CD4-positive, alpha-beta T cell treated with Interleukin-6 for 4 hours (primary cell): ENCODE measurements at places on chromosomes 12 and 14.

GRCh38 chr12:39505023-39505422 lies 62.1 kb upstream of the KIF21A start:
- DNase-seq = no peak

DNA sequence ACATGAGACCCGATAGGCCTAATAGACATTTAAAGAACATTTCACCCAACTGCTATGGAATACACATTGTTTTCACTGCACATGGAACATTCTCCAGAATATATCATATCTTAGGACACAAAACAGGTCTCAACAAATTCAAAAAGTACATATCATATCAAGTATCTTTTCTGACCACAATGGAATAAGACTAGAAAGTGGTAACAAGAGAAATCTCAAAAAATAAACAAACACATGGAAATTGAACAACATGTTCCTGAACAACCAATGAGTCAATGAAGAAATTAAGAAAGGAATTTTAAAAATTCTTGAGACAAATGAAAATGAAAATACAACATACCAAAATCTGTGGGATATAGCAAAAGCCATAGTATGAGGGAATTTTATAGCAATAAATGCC lies 208.1 kb downstream of the PTPRO start:
- no peak for DNase-seq

DNA sequence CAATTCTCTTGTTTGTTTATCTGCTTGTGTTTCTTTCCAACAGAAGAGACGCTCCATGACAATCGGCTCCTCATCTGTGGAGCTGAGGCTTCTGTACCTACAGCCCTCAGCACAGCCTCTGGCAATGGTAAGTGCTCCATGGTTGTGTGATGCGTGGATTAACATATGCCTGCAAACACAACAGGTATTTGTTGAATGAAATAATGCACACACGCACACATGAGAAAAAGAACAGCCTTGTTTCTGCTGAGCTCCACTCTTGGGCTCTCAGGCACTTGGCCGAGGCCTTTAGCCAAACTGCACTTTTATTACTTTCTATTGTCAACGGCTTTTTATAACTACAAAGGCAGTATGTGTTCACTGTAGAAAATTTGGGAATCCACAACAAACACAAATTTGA lies 120.4 kb upstream of the TMCC3 start:
- no peak for DNase-seq

DNA sequence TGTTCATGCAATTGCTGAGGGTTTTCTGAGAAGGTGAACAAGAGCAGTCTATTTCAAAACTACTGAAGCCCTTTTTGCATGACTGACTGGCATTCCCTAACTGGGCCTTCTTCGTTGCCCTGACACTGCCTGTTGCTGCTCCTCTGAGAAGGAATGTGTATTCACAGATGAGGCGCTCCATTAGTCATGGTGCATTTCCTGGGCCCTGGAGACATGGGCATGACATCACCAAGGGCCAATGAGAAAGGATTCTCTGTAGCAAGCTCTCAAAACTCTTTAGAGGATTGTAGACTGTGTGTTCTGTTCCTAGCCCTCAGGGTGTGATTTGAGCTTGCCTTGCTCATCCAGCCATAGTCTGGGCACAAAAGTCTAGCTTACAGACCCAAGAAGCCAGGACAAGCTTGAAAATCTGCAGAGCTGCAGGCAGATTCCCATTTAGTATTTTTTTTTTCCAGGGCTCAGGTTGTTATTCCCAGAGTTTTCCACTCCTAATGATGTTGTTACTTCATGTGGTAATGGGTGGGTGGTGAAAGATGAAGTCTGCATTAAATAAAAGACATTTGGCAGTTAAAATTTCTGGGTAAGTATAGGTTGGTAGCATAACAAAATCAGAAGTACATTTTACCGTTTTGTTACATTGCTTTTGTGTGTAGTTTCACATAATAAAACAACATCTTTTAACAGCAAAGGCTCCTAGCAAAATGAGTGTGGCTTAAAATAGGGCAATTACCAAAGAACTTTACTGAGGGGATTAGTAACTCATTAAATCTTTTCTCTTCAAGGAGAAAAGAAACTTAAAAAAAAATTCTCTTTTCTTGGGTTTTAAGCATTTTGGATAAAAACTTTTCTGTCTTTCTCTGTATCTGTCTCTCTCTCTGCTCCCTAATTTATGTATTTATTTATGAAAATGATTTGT lies 318.4 kb downstream of the RAD51B start:
- DNase-seq = peak; percentile 3

DNA sequence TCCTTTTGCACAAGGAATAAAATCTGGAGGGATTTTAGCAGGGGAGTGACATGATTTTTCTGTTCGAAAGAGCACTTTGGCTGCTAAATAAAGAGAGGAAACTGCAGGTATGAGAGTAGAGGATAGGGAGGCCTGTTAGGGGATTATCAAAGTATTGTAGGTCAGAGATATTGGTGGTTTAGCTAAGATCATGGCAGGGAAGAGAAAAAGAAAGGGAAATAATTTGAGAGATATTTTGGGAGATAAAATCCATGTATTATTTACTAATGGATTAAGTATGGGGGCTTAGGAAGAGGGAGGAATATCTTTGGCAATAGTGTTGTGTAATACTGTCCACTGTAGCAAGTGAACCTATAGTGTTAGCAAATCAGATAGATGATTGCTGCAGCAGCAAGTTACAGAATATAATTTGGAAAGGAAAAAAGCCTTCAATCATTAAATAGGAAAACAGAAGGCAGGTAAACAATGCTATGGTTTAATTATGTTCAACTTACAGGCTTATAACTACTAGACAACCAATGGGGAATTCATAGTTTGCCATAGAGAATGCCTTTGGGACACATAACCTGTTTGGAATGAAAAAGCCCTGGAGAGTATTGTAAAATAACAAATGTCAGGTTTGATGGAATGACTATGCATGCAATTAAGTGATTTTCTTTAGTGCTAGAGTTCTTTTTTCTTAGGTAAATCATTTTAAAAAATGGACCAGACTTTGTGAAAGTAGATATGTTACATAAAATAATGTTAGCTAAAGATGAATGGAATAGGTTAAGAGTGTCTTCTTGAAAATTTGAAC lies 50.5 kb downstream of the ADIPOR2 start:
- DNase-seq = no peak

GRCh38 chr14:35687335-35687939 lies 121.7 kb downstream of the RALGAPA1 start:
- DNase-seq = peak; percentile 30

- no peak for DNase-seq
Measured at GRCh38 chr12:120224304-120225199, 23.6 kb upstream of the RPLP0 start.

DNA sequence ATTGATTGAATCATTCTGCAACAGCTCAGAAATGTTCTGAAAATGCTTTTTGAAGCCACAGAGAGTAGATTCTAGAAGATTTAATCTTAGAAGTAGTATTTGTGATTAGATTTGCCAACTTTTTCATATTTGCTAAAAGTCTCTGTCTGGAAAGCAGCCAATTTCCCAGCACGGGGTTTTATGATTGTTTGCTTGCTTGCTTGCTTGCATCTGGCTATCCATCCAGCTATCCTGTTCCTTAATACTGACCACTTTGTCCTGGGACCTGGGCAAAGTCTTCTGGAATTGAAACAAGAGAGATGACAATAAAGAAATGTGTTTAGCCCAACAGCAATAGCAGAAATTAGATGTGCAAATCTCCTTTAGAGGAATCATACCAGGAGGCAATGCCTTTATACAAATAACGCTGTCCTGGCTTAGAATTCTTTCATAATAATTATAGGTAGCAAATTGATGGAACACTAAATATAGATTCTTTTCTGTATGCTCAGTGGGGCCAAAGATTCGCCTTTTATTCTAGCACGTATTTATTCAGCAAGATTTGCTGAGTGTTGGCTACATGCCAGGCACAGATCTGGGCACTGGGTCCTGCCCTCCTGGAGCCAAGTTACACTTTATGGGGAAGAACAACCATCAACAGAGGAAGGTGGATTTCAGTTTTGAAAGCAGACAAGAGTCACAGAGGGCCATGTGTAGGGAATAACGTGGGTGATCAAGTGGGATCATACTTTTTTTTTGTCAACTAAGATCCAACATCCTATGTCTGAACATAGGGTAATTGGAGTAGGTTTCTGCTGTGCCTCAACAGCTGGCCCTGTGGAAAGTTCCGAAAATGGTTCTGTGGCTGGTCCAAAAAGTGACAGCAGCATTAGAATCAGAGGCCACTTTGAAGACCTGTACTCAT lies 25.3 kb downstream of the MYBPC1 start:
- DNase-seq = no peak

- DNase-seq = peak; percentile 94
Measured at GRCh38 chr14:22986508-22987054, 4.2 kb upstream of the AJUBA start.

GRCh38 chr12:57270966-57271470 lies 20.0 kb upstream of the STAC3 start:
- no peak for DNase-seq

GRCh38 chr14:21229821-21230220 lies 39.4 kb downstream of the HNRNPC start:
- DNase-seq = no peak

DNA sequence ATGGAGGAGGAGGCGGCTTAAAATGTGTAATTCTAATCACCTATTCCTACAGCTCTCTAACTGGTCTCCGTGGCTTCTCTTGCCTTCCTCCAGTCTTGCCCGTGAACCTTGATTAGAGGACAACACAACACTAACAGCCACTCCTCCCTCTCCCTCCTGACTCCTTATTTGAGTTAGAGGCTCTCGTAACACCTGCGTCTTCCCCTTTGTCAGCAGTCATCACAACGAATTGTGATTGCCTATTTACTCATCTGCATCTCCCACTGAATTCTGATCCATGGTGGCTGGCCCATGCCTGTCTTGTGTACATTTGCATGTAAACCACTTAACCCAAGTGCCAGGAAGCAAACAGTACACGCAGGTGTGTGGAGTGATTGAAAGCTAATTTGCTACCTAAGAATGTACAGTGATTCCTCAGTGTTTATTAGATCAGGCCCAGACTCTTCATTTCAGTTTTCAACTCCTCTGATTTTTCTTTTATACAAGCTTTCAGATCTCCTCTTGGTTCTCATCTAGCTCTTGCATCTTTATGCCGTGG lies 154.5 kb downstream of the MON2 start:
- DNase-seq = no peak

DNA sequence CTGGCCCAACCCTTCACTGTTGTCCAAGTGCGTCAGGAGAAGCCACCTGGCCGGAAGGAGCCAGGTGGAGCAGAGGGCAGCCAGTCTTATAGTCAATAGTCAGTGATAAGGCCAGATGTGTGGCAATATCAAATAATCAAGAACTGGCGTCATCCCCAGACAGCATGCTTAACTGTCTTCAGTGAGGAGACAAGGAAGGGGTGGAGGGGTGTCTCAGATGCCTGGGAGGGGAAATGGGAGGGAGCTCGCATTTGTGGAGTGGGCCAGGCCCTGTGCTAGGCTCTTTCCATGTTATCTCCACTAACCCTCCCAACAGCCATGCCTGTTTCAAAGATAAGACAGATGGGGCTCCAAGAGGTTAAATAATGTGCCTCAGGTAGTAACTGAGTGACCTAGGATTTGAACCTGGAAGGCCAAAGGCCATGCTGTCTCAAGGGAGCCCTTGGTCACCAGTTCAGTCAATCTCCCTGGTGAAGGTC lies 48.9 kb upstream of the FOS start:
- DNase-seq = no peak

GRCh38 chr14:100893228-100893601 lies 10.3 kb downstream of the RTL1 start:
- DNase-seq = no peak

- DNase-seq = no peak
Measured at GRCh38 chr14:61077951-61078720, 97.1 kb downstream of the SLC38A6 start.

DNA sequence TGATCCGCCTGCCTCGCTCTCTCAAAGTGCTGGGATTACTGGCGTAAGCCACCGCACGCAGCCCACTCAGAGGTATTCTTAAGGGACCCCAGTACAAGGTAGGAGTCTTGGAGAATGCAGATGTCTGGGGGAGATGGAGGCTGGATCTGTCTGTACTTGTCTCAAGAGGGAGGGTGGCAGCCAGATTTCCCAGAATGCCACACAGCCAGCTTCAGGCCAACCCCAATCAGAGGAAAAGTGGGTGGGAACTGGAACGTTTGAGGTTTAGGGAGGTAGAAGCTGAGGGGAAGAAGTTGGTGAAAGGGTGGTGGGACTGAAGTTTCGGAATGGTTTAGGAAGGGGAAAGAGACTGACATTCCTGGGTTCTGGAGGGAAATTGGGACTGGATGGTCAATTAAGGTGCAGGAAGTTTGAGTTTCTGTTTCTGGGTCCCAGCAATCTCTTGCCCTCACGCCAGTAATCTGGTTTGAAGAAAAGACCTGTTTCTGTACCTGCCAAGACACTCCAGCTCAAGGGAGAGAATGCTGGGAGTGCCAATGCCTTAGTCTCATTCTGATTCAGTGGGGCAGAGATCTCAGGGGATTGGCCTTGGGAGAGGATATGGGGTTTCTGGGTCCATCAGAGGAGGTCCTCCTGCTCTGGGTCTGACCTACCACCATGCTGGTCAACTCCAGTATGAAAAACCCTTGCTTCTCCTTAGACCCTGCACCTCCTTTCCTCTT lies 8.1 kb upstream of the ZNF385A start:
- DNase-seq = no peak

DNA sequence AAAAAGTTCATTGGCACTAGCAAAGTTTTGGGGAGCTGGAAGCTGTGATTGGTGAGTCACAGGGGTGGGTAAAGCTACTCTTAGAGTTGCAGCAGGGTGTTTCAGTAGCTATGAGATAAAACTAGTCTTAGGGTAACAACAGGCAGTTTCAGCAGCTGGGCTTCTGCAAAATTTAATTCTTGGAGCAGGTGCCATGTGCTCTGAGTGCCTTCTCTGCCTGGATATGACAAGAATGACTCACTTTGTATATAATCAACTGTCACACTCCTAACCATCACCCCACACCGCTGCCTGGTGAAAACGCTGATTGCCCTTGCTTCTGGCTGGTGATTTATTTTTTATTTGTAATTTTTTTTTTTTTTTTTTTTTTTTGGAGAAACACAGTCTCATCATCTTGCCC lies 10.5 kb upstream of the PLBD2 start:
- no peak for DNase-seq

- no peak for DNase-seq
Measured at GRCh38 chr14:65866448-65866847, 453.9 kb downstream of the FUT8 start.

- DNase-seq = no peak
Measured at GRCh38 chr12:58211211-58211610, 269.8 kb downstream of the ATP23 start.

DNA sequence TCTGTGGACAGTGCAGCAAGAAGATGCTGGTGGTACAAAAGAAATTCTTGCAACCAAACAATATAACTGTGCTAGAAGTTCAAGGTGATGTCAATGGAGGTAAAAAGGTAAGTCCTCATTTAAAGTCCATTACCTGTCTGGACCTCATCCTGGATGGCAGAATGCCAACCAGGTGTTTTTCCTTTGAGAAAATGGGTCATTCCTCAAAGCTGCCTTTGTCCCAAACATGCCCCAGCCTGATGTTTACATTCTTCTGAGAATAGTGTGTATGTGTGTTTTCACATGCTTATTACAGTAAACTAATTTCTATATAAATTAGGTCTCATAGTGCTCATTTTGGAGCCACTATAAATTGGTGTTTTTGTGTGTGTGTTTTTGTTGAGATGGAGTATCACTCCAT lies 24.9 kb downstream of the ACTR6 start:
- no peak for DNase-seq
